ENCODE measurements at places on chromosomes 4 and X. TPM values are rescaled to one million over a fixed set of nuclear protein-coding genes. Genes with fewer than 3 reads are reported as not detected.

- H3K27me3 ChIP-seq = no peaks in the 10 kb centered on the region
- H3K27ac ChIP-seq = no peak overlapping the region
- no peaks in the 10 kb centered on the region for H3K4me1 ChIP-seq
- H3K36me3 ChIP-seq = no peaks in the 10 kb centered on the region
- DNase-seq = no peak
- H3K4me3 ChIP-seq = no peak overlapping the region
These were observed 192.2 kb upstream of the TLL1 start for GRCh38 chr4:165680821-165681220.

DNA sequence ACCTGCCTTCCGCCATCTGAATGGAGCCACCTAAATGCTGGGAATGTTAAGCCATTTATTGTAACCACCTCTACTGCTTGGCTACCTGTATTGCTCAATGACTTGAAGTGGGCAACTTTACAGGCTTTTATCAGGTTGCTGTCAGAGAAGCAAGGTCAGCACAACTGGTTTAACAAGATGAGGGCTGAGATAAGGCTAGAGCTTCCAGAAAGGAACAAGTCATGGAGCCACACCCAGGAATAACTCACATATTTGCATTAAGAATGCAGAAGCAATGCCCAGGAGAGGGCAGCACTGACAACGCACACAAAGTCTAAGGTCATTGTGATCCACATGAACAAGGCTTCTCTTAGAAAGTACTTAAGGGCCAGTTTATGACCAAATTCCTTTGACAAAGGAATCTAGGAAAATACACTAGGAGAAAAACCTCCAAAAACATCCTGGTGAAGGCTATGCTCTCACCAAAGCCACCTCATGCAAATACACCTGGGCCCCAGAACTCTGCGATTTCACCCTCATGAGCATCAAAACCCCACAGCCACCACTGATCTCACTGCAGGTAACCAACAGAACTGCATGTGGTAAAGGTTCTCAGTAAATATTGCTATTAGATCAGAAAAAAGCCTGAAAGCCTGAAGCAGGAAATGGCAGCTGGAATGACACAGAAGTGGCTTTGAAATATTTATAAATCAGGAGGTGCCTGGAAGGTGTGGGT is 15.0 kb upstream of the STS start:
- H3K36me3 ChIP-seq = no peaks in the 10 kb centered on the region
- H3K4me3 ChIP-seq = no peak overlapping the region
- no peak overlapping the region for H3K27ac ChIP-seq
- no peaks in the 10 kb centered on the region for H3K27me3 ChIP-seq
- H3K4me1 ChIP-seq = peaks cover 6% of the 10 kb centered on the region

Gene ZNF41
- 5.8 TPM for total RNA-seq

GRCh38 chr4:182776376-182777105 is 140.6 kb downstream of the DCTD start:
- no peaks in the 10 kb centered on the region for H3K4me1 ChIP-seq
- no peaks in the 10 kb centered on the region for H3K36me3 ChIP-seq
- H3K4me3 ChIP-seq = no peak overlapping the region
- no peak for DNase-seq
- H3K27ac ChIP-seq = no peak overlapping the region
- no peaks in the 10 kb centered on the region for H3K27me3 ChIP-seq

DNA sequence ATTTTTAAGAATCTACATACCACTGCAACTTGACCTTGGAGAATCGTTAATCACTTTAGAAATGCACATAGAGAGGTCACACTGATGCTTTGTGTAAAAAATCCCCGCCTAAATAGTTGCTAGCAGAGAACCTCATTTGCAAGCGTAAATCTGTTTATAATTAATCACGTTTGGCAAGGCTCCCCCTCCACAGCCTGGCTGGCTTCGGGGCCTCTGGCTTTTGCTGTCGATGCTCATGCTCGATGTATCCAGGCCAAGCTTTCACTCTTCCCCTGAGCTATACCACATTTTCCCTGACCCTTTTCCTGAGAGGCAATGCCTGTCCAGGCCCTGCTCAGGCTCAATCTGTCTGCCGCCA is 23.4 kb downstream of the CYTL1 start:
- H3K27me3 ChIP-seq = no peaks in the 10 kb centered on the region
- no peak overlapping the region for H3K4me3 ChIP-seq
- no peaks in the 10 kb centered on the region for H3K36me3 ChIP-seq
- no peaks in the 10 kb centered on the region for H3K4me1 ChIP-seq
- H3K27ac ChIP-seq = no peak overlapping the region

GRCh38 chr4:17823871-17824669 is 13.3 kb downstream of the NCAPG start:
- no peaks in the 10 kb centered on the region for H3K4me1 ChIP-seq
- no peak overlapping the region for H3K4me3 ChIP-seq
- H3K27me3 ChIP-seq = no peaks in the 10 kb centered on the region

GRCh38 chr4:19134685-19135084 is 1113.1 kb upstream of the LCORL start:
- no peaks in the 10 kb centered on the region for H3K4me1 ChIP-seq
- H3K4me3 ChIP-seq = no peak overlapping the region
- no peak overlapping the region for H3K27ac ChIP-seq
- H3K36me3 ChIP-seq = no peaks in the 10 kb centered on the region
- no peaks in the 10 kb centered on the region for H3K27me3 ChIP-seq

- no peaks in the 10 kb centered on the region for H3K36me3 ChIP-seq
- H3K4me1 ChIP-seq = peaks cover 10% of the 10 kb centered on the region
- no peak overlapping the region for H3K27ac ChIP-seq
- H3K27me3 ChIP-seq = peaks cover 22% of the 10 kb centered on the region
- H3K4me3 ChIP-seq = no peak overlapping the region
- DNase-seq = peak; percentile 51
These were observed 2.9 kb downstream of the EDA start for GRCh38 chrX:69618803-69619202.

- H3K4me3 ChIP-seq = no peak overlapping the region
- no peak overlapping the region for H3K27ac ChIP-seq
- H3K36me3 ChIP-seq = no peaks in the 10 kb centered on the region
These were observed 118.4 kb downstream of the DTHD1 start for GRCh38 chr4:36399762-36400353.

Gene SLC9A7
- total RNA-seq = 12.3 TPM

Gene PLP1
- 10.6 TPM for total RNA-seq

Gene TEC
- 4.8 TPM for total RNA-seq

GRCh38 chr4:151658959-151659600 is 101.7 kb downstream of the GATB start:
- no peak overlapping the region for H3K4me3 ChIP-seq
- no peaks in the 10 kb centered on the region for H3K4me1 ChIP-seq
- H3K27me3 ChIP-seq = no peaks in the 10 kb centered on the region
- no peaks in the 10 kb centered on the region for H3K36me3 ChIP-seq
- H3K27ac ChIP-seq = no peak overlapping the region

Gene HHIP
- total RNA-seq = 9.3 TPM

GRCh38 chr4:38785041-38785790 is 2.4 kb upstream of the TLR10 start:
- H3K27ac ChIP-seq = peak overlapping the region; percentile 70
- H3K27me3 ChIP-seq = no peaks in the 10 kb centered on the region
- DNase-seq = no peak
- no peaks in the 10 kb centered on the region for H3K4me1 ChIP-seq
- no peak overlapping the region for H3K4me3 ChIP-seq

DNA sequence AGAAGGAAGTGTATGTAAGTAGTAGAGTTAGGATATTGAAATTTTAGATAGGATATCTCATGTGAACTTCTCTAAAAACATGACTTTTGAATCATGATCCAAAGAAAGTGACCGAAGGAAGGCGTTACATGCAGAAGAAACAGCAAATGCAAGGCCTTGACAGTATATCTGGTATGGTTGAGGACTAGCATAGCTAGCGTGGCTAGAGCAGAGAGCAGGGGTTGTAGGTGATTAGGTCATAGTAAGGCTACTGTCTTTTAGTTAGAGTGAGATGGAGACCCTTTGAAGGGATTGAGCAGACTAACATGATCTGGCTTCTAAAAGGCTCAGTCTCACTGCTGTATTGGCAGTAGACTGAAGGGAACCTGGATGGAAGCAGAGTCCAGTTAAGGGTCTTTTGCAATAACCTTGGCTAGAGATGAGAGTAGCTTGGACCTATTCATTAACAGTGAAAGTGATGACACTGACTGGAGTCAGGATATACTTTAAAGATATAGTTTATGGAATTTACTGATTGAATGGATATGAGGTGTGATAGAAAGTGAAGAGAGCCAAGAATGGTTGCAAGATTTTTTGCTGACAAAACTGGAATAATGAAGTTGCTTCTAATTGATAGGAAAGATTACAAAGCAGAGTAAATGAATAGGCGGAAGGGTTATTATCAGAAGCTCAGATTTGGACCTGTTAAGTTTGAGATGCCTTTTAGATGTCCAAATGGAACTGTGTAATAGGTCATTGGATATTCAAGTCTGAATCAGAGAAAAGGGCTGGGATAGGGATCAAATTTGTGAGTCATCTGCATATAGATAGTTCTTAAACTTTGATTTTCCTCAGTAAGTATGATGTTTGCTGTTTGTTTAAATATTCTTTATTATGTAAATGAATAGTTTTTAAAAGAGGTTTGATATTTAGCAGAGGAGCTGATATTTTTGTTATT is 59.8 kb downstream of the MRPL1 start:
- DNase-seq = no peak
- no peaks in the 10 kb centered on the region for H3K27me3 ChIP-seq
- H3K4me3 ChIP-seq = no peak overlapping the region
- H3K27ac ChIP-seq = no peak overlapping the region
- H3K4me1 ChIP-seq = no peaks in the 10 kb centered on the region
- H3K36me3 ChIP-seq = no peaks in the 10 kb centered on the region

DNA sequence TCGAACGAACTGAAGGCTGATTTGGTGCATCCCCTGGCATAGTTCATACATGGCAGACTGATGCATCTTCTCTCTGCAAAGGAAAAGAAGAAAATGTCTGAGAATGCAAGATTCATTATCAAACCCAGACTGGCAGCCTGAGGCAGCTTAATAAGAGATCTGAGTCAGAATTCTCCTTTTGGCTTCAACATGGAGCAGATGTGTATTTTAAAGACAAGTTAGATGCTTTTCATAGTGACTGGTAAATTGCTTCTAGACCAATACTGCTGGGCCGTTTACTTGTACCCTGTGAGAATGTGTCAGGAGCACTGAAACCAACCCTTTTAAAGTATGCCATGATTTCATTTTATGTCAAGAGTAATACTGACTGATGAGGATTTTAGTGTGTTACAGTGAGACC is 322.0 kb downstream of the NR3C2 start:
- H3K27ac ChIP-seq = no peak overlapping the region
- peaks cover 7% of the 10 kb centered on the region for H3K4me1 ChIP-seq
- H3K36me3 ChIP-seq = no peaks in the 10 kb centered on the region
- DNase-seq = no peak
- no peak overlapping the region for H3K4me3 ChIP-seq
